ENCODE measurements at places on chromosomes 4 and X.

DNA sequence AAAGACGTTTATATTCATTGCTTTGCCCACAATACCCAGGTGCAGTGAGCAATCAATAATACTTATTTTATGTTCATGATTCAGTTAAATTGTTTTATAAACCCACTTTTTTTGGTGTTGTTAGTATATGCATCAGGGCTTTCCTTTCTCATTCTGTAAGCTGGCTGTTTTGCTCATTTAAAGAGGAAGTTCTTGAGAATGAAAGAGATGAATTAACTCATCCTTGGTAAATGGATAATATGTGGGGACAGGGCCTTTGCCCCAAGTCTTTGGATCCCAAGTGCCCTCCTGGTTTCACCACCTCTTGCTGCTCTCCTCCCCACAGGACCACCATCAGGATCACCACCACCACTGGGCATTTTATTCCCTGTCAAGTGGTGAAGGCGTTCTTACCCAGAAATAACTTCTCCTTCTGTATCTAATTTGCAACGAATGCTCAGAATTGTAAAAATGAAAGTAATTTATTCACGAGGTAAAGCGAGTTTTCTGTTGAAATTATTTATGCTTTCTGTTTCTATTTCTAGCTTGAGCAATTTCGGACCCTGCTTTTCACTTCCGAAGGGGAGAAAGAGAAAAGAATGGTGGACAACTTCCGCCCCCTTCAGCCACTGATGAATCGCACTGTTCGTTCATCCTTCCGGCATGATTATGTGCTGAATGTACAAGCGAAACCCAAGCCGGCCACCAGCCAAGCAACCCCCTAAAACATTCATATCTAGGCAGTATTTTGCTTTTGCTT, 8.2 kb upstream of the ZRSR2 start:
- DNase-seq, result no peak

DNA sequence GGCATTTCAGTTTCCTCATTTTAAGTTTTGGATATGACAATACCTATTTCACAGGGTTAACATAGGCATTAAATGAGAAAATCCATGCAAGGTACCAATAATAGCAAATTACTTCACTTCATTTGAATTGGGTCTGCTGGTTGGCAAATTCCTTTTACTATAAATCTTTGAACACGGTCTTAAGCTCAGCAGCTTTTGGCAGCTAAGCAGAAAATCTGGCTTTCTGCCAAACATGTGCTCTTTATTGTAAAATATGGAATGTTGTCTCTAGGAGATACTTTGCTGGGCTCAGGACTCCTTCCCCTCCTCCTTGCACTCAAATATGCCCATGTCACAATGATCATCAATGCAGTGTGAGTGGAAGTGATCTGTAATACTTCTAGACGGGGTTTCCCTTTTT, 16.8 kb upstream of the DMP1 start:
- no peak for DNase-seq

DNA sequence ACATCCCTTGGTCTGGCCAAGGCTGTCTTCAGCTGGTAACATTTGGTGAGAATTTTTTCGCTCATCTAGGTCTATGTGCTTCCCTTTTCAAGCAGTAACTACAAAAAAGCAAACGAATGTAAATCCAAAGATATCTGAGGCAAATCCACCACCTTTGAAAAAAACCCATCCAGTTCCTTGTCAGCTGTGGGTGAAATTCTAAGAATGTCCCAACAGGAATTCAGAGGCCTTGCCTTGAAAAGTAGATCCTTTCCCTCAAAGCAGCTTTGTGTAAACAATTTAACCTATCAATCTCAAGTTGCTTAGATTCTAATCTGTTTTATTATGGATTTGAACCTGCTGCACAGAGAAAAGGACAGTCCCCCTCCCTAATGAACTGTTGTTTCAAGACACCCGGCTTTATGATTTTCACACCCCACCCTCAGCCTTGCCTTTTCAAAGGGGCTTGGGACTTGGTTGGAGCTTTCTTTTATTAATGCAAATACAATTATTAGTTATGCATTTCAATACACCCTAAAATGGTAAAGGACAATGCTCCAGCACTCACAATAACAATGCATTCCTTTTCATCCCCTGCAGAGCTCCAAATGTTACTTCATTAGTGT, 166.6 kb downstream of the LDB2 start:
- no peak for DNase-seq

DNA sequence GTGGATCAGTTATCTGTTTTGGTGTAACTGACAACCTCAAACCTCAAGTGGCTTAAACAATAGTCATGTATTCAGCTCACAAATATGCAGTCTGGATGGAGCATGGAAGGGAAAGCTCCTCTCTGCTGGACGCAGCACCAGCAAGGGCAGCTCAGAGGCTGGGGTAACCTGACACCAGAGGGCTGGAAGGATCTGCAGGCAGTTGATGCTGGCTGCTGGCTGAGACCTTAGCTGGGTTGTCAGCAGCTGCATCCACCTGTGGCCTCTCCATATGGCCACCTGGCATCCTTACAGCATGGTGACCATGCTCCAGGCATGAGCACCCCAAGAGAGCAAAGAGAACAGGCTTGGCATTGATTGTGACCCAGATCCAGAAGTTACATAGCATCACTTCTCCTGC, 46.7 kb downstream of the ENPP6 start:
- no peak for DNase-seq

GRCh38 chr4:33104273-33104672, 2384.1 kb downstream of the PCDH7 start:
- no peak for DNase-seq

GRCh38 chr4:7827566-7827965, 112.1 kb downstream of the AFAP1 start:
- no peak for DNase-seq

GRCh38 chr4:174009686-174010451, 273.6 kb downstream of the FBXO8 start:
- DNase-seq, result no peak

GRCh38 chr4:2080429-2081300, 21.5 kb downstream of the NAT8L start:
- DNase-seq, result no peak

DNA sequence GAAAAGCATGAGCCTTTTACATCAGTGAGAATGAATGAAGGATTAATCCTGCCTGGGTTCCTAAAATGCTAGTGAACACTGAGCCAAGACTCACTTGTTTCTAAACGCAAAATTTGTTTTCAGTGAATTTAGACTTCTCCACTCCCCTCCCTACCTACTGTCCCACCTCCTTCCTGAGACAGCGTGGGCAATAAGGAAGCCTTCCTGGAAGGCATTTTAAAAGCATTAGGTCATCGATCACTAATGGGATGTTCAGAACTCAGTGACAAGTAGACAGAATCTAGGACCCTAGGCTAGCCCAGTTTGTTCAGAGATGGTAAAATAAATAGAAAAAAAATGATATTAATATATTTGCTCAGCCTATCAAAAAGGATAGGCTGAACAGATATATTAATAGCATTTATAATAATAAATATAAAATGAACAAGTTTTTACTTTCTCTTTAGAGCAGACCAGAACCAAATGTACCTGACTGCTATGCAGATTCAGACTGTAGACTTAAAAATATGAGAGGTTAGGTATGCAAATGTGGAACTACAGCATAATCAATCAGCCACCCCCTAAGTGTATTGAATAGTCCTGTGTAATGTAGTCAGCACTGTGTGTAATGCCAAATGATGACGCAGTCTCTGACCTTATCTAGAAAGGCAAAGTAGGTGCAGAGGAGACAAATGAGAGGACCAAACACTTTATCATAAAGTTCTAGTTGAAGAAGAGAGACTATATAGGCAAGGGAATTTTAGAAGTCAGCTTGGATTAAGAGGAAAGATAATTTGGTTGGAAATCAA, 331.1 kb downstream of the GPAT3 start:
- DNase-seq, result no peak

- no peak for DNase-seq
Measured at GRCh38 chr4:22635692-22636091, 57.0 kb upstream of the GBA3 start.

- no peak for DNase-seq
Measured at GRCh38 chr4:183783991-183784553, 121.0 kb upstream of the STOX2 start.

- no peak for DNase-seq
Measured at GRCh38 chrX:72027024-72027913, 104.4 kb downstream of the RTL5 start.

Measured in psoas muscle (tissue), 8 donors.